Immature natural killer cell (primary cell): ENCODE measurements at places on chromosomes 11 and 22.
A peak's percentile ranks its signal among the peaks of the same experiment; 100 is the strongest.

- no peak for DNase-seq
These were observed 125.5 kb downstream of the KCNQ1 start for GRCh38 chr11:2570211-2570811.

GRCh38 chr22:32909581-32910428 lies 108.3 kb downstream of the TIMP3 start:
- DNase-seq, result no peak

GRCh38 chr22:23305321-23305910 lies 125.1 kb downstream of the BCR start:
- no peak for DNase-seq

DNA sequence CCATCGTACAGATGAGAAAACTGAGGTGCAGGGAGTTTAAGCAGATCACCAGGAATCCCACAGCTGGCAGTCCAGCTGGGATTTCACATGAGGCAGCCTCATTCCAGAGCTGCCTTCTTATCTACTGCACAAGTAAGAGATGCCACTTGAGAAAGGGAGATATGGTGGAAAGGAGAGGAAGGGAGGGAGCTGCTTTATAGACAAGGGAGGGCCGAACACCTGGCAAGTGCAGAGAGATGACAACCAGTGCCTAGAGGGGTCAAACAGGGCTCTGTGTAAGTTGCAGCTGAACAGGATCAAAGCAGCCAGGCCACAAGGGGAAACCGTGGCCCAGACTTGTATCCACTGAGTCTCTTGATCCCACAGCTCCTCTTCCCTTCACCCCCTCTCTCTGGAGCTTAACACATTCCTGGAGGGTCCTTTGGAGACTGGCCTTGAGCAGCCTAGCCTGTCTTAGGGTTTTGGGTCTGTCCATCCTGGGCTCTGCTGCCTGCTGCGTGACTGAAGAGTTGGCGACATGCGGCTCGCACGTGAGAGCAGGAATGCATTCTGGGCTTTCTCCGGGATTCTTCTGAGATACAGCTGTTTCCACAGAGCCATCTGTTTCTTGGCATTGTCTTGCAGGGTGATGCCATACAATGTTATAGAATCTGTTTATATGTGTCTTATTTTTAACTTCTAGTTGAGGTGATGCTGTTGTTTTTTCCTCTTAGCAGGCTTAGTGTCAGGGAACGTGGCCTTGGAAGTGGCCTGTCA lies 268.5 kb upstream of the SYN3 start:
- no peak for DNase-seq

GRCh38 chr11:99822846-99823565 lies 802.3 kb downstream of the CNTN5 start:
- DNase-seq, result no peak

GRCh38 chr11:120239713-120240640 lies at the start of gene POU2F3:
Gene POU2F3, plus strand, starts transcription at chr11:120240140. Its CDS starts 204 bp downstream, at chr11:120240344.
- DNase-seq, result no peak

GRCh38 chr11:41053894-41054293 lies 405.6 kb downstream of the LRRC4C start:
- no peak for DNase-seq

GRCh38 chr11:67372993-67373647 lies at the start of gene CLCF1:
Gene CLCF1, minus strand, starts transcription at chr11:67373598. Its CDS starts 59 bp downstream, at chr11:67373539.
- DNase-seq, result peak; percentile 59

GRCh38 chr11:70735976-70736375 lies 337.6 kb downstream of the CTTN start:
- no peak for DNase-seq

DNA sequence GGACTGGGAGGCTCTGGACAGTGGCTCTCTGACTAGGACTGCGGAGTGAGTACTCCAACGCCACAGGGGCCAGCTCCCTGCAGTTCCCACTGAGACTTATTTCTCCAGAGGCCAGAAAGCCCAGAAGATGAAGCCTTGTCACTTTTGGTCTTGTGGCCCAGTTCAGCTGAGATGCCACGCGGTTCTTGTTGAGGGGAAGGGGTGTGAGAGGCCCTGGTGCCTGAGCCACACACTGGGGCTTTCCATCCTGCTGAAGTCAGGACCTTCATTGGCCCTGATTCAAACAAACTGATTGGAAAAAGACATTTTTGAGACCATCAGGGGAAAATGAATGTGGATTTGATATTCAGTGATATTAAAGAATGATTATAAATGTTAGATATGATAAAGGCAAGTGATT lies 73.6 kb downstream of the UBASH3B start:
- DNase-seq, result no peak

DNA sequence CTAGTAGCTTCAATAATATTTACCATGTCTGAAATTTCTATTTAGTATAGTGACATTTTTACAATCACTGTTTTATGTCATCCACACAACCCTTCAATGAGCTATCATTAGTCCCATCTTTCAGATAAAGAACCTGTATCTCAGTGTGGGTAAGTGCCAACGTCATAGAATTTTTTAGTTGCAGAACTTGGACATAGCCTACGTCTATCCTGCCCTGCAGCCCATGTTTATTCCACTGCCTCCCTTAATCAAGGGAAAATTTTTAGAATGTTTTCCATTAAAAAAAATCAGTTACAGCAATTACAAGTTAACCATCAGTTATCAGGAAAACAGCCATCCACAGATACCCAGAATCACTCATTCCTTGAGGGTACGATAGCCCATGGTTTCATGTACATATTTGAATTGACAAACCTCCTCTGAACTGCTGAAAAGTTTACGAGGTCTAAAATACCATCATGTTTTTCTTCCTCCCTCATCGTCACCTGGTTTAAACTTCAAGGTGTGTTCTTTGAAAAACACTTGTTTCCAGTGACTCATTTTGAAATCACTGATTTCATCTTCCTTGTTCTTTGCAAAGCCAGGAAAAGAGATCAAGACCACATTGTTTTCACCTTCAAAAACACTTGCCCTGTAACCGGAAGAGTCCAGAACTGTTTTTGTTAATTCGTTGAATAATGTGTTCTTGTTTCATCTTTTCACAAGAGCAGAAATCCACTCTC lies 100.9 kb downstream of the FAM76B start:
- DNase-seq, result no peak

DNA sequence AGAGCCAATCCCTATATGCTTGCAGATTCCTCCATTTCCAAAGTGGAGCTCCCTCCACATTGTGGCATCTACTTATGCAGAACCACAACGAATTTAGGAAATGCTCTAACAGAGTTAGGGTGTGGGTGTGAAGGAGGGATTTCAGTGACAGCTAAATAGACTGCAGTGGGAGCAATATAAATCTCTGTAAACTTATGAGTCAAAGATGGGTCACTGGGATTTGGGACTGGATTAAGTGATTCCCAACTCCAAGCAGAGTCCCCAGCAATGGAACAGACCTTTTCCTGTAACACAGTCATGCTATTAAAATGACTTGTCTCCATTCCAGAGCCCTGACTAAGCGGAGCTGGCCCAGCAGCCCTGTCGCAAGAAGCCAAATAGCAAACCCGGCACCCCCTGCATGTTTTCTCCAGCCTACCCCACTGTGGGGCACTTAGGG lies 36.6 kb downstream of the RPL27A start:
- DNase-seq, result no peak

DNA sequence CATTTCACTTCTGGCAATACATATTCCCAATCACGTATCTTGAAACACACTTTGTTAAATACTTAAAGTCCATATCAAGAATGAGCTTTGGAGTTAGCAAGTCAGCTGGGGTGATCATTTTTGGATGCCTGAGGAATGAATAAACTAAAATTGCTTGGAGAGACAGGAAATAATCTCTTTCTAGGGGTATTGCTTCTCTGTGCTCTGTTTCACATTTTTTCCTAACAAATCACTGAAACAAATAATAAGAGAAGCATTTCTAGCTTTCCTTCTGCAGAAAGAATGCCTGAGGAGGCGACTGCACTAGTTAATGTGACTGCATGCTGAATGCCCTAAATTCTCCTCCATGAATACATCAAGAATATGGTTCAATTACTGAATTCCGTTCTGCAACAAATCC lies 541.4 kb upstream of the CCDC90B start:
- DNase-seq, result no peak

DNA sequence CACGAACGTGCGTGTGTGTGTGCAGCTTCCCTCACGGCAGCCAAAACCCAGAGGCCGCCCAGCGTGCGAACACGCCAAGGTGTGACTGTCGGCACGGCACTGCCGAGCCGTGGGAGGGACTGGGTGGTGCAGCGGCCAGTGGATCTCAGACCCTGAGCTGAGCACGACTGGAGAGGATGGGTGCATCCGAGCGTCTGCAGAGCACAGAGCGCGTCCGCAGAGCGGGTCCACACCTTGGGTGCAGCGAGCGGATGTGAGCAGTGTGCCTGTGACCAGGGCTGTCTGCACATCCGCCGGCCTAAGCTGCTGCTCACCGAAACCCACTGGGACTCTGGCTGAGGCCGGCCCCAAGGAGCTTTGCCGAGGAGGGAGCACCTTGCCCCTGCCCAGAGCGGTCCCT lies 22.7 kb downstream of the PTDSS2 start:
- DNase-seq, result no peak

DNA sequence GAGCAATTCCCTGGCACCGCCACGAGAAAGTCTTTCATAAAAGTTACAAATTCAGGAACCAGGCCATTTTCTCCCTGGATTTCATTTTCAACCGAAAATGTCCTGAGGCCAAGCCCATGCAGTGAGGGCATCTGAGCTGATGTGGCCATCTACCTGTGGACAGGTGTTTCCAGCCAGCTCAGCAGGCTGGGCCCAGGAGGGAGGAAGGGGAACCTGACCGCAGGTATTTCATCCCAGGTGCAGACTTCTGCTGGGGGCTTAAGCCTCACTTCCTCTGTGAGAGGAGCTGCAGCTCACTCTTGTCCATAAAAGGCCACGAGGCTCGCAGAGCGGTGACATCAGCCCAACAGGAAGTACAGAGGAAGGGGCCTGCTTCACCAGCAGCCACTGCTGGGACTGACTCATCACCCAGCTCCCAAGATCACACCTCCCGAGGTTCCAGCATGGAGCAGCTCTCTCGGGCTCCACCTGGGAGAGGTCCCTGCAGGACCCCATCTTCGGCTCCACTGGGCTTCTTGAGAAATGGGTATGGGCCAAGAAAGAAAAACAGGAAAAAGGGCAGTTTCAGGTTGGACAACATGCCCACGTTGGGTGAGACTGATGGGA lies 56.4 kb downstream of the MYH9 start:
- DNase-seq, result peak; percentile 72

DNA sequence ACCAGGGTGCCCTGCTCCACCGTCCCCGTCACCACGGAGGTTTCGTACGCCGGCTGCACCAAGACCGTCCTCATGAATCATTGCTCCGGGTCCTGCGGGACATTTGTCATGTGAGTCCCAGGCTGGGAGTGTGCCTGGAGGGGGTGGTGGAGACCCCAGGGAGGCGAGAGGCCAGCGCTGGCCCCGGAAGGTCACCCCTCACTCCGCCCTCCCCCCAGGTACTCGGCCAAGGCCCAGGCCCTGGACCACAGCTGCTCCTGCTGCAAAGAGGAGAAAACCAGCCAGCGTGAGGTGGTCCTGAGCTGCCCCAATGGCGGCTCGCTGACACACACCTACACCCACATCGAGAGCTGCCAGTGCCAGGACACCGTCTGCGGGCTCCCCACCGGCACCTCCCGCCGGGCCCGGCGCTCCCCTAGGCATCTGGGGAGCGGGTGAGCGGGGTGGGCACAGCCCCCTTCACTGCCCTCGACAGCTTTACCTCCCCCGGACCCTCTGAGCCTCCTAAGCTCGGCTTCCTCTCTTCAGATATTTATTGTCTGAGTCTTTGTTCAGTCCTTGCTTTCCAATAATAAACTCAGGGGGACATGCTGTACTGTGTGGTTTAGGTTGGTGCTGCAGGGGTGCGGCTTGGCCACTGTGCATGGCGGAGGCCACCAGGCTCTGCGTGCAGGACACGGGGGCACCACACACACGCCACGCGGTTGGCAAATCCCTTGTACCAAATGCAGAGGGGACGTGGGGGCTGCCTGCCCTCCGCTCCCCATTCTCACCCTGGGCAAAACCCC lies 35.4 kb downstream of the MUC2 start:
- DNase-seq, result no peak

- no peak for DNase-seq
These were observed 90.5 kb downstream of the NTM start for GRCh38 chr11:131460931-131461330.

GRCh38 chr11:38296211-38296776 lies 1698.3 kb upstream of the RAG2 start:
- DNase-seq, result no peak

DNA sequence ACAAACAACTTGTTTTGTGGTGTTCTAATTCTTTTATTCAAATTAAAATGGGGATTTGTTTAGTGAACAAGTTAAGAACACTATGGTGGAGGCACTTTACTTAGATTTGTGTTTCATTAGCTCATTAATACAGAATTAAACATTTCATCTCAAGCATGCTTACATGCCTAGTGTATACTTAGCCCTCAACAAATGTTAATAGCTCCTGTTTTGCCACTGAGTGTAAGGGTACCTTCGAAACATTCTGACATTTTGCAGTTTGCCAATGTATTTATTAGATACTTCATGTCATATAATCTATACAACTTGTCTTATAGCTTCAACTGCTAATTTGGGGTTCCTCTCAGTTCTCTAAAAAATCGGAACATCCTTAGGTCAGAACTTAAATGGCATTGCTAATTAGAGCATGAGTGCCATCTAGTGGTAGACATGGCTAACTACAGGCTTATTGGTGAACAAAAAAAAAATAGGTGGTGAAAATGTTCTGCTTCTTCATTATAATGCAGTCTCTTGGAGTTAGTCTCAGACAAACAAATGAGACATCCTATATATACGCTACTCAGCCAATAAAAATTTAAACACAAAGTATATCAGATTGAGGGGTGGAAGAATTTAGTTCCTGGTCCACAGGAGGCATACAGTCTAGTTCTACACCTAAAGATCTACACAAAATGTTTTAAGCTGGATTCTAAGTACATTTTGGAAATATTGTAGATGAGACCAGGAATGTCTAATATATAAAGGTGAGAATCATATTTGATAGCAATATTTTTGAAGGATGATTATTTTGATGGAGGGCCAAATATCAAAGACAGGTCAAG lies 4.9 kb upstream of the CNTN5 start:
- peak; percentile 3 for DNase-seq

DNA sequence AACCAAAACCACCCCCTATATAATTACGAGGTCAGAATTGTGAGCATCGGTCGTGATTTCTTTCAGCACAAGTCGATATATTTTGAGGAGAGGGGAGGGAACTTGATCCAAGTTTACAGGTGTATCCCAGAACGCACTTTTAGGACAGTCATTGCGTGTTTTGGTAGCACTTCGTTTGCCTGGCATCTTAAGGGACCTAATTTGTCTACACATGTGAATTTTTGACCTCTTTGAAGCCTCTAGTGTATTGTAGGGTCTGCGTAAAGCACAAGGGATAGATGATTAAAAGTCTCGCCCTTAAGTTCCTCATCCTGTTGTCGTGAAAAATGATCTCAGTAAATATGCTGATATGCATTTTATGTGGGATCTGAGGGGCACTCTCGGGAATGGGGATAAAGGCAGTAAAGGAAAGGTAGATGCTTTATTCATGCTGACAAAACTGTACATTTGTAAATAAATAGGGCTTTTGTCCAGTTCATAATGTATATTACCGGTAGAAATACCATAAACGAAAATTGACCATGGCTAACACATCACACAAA lies 632 bp upstream of the CCDC34 start:
- no peak for DNase-seq

- no peak for DNase-seq
These were observed 2.3 kb downstream of the IRF7 start for GRCh38 chr11:613369-613968.

- no peak for DNase-seq
These were observed 4.7 kb downstream of the C11orf87 start for GRCh38 chr11:109426442-109427240.
